ENCODE measurements at places on chromosomes 3 and 15. TPM values are rescaled to one million over a fixed set of nuclear protein-coding genes. Genes with fewer than 3 reads are reported as not detected.

- no peak for ATAC-seq
Observed at GRCh38 chr3:167958141-167958540, 137.6 kb downstream of the GOLIM4 start.

PPP2R3A gene
- 23.5 TPM for total RNA-seq

DNA sequence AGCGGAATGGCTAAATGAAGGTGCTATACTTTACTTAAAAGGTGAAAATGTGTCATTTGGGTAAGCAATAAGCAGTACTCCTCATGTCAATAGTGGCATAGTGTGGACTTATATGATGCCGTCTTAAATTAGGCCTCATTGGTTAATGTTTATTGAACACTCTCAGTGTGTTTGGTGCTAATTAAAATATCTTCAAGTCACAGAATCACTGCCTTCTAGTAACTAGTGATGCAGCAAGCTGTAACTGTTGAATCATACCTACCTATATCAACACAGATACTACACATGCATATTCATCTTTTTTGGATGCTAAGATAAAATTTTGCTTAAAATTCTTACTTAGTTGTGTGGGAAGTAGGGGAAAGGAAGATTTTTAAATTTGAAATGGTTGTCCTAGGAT lies 30.7 kb downstream of the ARHGAP31 start:
- no peak for ATAC-seq

- peak; percentile 25 for ATAC-seq
Observed at GRCh38 chr15:41258750-41259471, 27.8 kb downstream of the CHP1 start.

KNG1 gene
- not detected for total RNA-seq

DNA sequence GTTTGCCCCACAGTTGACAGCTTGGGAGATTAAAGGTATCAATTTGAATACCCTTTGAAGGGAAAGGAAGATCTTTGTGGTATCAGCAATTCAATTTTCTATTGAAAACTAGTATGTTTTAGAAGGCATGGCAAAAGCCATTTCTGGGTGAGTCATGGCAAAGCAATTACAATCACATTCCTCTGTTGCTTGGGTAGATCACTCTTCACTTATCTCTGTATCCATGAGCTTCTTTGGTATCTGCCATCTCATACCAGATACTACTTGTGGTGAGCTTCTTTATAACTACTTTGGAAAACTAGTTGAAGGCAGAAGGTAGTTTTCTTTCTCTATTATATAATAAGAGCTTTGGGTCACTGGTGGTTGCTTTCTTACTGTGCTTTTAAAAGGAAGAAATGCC lies 28.3 kb upstream of the LSAMP start:
- ATAC-seq: no peak

Data from motor neuron (in vitro differentiated cells).